ENCODE measurements at places on chromosomes 1 and 21.

DNA sequence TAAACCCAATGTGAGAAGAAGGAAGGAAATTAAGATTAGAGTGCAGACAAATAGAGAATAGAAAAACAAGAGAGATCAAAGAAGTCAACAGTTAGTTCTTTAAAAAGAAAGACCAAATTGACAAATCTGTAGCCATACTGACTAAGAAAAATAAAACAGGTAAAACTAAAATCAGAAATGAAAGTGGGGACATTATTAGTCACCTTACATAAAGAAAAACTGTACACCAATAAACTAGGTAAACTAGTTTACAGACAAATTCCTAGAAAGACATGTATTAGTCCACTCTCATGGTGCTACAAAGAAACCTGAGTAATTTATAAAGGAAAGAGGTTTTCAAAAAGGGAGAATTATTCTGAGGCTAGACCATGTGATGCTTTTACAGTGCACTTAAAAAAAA lies 22.3 kb downstream of the BLZF1 start:
- no peak for DNase-seq

DNA sequence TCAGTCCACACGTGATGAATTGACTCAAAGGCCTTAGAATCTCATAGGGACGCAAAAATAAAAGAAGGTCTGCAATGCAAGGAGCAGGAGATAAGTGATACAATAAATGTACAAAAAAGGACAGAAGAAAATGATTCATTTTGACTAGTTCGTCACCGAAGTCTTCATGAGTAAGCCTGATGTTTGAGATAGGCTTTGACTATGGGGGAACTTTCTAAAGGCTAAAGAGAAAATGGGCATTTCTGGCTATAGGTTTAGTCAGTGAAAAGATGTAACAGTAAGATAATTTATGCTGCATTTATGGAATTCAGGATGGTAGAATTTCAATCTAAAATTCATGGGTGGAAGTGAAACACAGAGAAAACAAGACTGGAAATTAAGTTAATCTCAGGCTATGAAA lies 163.0 kb downstream of the ADGRL4 start:
- DNase-seq = no peak

- DNase-seq = no peak
Observed at GRCh38 chr1:92315766-92316599, 17.1 kb downstream of the RPAP2 start.

DNA sequence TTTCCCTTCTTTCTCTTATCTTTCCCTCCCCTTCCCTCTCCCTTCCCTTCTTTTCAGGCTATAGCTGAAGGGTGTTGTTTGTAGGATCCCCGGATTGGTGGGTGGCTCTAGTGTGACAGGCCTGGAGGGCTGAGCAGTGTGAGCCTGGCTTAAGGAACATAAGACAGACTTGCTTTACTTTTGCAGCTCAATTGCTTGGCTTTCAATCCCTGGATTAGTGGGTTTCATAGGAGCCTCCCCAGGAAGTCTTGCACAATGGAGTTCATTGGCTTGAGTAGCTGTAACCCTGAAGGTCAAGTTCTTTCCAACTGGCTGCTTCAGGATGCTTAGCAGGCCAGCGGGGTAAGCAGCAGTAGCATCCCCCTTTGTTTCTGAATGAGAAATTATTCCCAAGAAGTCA lies 126.7 kb downstream of the CAMTA1 start:
- no peak for DNase-seq

- DNase-seq = no peak
Observed at GRCh38 chr1:18603212-18603852, 27.3 kb upstream of the PAX7 start.

DNA sequence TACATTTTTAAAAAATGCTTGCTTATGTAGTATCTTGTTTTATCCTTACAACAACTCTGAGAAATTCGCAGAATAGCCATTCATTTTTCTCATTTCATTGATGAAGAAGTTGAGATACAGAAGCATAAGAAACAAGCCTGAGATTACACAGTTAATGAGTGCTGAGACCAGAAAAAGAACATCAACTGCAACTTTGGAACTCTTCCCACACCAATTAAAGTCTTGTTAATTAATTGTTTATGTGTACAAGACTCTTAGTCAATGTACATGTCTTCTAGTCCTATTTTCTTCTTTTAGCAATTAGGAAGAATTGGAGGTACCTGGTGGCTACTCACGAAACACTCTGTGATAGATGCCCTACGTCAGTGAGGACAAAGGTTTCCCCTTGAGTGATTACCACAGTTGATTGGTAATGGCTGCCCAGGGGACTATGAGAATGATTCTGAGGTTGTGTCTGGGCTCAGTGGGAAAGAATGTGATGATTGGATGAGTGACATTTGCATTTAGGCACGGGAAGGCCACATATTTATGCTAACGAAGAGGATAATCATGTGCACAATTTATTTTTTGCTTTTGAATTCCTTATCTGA lies 187.4 kb upstream of the KCNK2 start:
- no peak for DNase-seq

DNA sequence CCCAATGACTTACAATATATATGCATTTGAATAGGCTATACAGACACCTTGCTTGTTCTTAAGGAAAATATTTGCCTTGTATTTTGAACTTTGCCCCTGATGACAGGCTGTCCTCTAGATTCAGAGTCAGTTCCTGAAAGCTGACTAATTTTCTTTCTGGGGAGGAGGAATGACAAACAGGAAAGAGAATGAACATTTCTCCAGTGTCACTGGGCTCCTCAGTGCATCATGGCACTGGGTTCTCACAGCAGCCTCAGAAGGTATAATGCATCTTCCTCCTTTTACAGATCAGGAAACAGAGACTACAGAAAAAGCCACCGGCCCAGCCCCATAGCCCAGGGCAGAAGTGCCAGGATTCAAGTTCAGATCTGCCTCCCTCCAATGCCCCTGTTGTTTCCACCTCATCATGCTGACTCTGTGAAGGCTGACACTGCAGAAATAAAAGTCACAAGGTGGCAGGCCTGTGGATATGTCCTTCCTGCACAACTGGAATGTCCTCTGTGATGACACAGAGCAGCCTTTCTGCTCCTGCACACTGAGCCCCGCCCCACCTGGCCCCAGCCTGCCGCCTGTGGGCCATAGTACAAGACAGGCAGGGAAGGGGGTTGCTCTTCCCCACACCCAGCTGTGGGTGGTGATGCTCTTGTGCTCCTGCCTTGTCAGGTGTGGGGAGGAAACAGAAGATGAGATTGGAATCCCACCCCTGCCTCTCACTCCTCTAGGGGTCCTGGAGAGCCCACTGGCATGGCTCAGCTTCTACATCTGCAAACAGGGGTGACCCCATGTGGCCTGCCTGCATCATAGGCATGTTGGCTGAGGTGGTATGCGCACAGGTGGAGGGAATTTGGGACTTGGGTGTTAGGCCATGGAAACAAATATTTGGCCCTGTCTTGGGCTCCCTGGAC lies 6.4 kb downstream of the TTC22 start:
- DNase-seq = no peak

DNA sequence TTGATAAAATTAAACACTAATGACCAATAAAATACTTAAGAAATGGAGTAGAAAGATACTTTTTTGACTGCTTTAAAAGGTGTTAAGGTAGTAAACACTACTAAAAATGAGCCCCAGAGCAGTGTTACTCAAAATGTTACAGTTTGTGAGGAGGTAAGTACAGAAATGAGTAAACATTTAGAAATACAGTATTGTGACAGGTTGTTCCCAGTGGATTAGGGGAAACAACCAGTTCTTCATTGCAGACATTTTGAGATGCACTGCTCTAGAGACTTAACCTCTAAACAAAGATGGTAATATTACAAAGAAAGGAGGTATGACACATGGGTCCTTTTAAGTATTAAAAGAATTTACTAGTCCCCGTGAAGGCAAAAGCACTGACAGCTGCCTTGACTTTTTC lies 12.7 kb downstream of the DHX9 start:
- no peak for DNase-seq

DNA sequence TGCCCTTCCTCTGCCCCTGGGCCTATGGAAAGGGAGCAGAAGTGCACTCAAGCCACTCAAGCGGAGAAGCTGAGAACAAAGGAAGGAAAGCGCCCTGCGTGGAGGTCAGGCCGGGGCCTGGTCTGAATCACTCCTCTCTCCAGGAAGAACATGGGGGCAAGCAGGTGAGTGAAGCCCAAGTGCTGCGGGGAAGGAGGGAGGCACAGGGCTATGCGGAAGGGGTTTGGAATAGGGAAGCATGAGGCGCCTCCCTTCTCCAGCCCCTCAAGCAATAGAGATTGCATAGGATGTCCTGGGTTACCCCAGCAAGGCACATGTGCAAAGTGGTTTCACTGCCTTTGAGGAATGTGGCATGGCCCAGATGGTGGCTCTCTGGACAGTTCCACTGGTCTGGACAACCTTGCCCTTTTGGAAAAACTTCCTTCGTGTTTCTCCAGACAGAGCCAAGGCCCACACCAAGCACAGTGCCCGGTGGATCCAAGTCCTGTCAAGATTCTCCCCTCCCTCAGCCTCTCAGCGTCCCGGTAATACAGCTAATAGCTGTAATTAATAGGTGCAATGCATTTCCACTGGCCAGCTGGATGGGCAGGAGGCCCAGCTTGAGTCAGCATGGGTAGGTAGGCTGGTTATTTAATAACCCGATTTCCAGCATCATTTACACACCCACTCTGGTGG lies 13.7 kb downstream of the BLACAT1 start:
- no peak for DNase-seq

DNA sequence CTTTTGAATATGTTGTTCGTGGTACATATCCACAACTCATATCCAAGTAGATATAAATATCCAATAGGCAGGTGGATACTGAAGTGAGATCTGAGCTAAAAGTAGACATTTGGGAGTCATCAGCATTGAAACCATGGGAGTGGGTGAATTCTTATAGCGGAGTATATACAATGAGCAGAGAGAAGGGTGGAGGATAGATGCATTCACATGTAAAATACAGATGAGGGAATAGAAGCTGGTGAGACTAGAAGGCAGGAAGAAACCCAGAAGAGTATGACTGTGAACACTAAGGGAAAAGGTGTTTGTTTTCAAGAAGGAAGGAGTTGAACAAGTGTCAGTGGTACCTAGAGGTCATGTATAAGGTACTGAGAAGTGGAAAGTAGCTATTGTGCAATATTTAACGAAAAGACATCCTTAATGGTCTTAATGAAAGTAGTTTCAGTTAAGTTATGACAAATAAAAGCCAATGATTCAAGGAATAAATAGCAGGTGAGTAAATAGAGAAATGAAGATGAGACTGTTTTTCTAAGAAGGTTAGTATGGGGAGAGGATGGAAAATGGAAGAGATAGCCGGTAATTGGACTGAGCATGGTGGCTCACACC lies 181.6 kb upstream of the CACYBP start:
- no peak for DNase-seq

- no peak for DNase-seq
Observed at GRCh38 chr1:154306151-154306550, 14.7 kb upstream of the AQP10 start.

GRCh38 chr1:106232128-106232527 lies 824.3 kb upstream of the PRMT6 start:
- no peak for DNase-seq

DNA sequence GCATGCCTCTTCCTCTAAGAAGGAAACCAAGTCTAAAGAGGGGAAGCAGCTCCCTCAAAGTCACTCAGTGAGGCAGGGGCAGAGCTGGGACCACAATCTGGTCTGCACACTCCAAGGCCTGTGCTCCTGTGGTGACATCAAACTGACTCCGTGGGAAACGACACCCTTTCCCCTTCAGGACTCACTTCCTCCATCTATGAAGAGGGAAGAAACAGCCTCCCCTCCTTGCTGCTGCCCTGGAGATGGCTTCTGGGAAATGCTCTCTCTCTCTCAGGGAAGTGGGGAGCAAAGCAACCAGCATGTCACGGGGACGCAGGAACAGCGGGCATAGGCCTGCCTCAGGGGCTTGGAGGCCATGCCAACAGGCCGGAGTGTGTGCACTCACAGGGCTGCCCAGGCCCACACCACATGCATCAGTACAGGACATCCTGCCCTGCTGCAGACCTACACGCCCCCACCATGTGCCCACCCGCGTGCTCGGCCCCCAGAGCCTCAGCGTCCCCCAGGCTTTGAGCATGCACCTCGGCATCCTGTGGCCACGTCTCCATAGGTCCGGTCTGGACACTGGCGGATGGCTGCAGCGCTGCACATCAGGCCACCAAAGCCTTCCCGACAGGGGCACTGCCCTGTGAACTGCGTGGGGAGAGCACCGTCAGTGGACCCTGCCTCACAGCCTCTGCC lies 25.7 kb downstream of the LAMB3 start:
- DNase-seq = no peak

DNA sequence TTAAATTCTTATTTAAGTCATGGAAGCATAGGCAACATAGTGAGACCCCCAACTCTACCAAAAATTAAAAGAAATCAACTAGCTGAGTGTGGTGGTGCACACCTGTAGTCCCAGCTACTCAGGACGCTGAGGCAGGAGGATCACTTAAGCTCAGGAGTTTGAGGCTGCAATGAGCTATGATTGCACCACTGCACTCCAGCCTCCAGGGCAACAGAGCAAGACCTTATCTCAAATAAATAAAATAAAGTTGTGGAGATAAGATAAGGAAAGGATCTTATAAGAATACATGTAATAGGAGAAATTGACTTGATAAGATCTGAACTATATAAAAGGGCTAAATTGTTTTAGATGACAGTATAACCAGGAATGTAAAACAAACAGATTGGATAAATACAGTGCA lies 2.3 kb upstream of the BATF3 start:
- DNase-seq = no peak

DNA sequence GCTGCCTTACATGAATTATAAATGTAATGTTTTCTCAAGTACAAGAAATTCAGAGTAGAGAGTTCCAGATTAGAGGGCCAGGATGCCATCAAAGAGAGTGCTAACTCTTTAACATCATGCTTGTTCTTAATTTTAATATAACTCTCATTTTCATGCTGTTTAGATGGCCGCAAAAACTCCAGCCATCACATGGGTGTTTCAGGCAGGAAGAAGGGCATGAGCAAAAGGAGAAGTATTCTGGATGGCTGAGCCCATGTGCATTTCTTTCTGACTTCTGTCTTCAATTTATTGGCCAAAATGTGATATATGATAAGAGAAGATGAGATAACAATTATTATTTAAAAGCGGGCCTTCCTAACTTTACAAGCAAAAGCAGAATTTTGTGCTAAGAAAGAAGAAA lies 1328.6 kb downstream of the MRPL39 start:
- DNase-seq = no peak

DNA sequence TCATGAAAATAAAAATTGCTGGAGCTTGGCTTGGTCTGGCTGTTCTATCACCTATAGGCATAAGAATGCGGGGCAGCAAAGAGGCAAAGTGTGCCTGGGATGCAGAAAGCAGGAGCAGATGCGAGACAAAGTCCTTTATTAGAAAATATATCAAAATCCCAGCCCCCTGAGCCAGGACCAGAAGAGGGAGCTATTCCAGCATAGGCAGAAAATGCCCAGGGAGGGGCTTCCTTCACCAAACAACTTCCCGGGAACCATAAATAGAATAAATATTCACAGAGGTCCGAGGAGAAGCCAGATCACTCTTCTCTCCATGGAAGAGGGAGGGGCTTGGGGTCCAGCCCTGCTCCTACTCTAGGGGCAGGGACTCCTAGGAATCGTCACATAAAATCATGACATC lies 5.0 kb downstream of the PPOX start:
- no peak for DNase-seq

- no peak for DNase-seq
Observed at GRCh38 chr1:36663772-36664430, 181.2 kb upstream of the CSF3R start.
